KG1 (cell line): ENCODE measurements at places on chromosomes 5 and 9.

- no peak for DNase-seq
Measured at GRCh38 chr5:172909931-172910502, 49.2 kb upstream of the RPL26L1 start.

DNA sequence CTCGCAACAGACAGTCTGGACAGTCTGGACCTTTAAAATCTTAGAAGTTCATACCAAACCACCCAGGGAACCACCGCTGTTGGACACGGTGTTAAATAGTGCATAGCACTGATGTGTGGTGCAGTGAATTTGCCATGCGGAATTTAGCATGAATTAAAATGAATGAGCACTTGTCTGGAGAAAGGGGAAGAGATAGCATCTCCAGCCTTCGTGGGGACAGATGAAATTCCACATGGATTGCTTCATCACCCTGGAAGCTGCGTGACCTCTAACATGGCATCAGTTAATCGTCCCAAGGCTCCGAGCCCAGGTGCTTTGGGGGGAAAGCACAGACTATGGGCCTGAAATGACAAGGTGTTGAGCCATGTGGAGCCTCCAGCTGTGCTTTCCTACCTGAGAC lies 91.4 kb downstream of the ADAMTS16 start:
- DNase-seq: no peak

GRCh38 chr9:1443450-1443849 lies 393.3 kb downstream of the DMRT2 start:
- no peak for DNase-seq

GRCh38 chr9:89606049-89606623 lies 1.3 kb downstream of the GADD45G start:
- DNase-seq: no peak

- no peak for DNase-seq
Measured at GRCh38 chr5:100779669-100780375, 123.3 kb downstream of the ST8SIA4 start.

GRCh38 chr5:84961903-84962302 lies 577.2 kb upstream of the EDIL3 start:
- no peak for DNase-seq

GRCh38 chr9:105978826-105979225 lies 284.5 kb downstream of the TMEM38B start:
- DNase-seq: no peak
